CD4-positive, alpha-beta T cell treated with Interleukin-6 at 100 ng/mL for 8 hours (primary cell): ENCODE measurements at places on chromosomes 4 and X.
A peak's percentile ranks its signal among the peaks of the same experiment; 100 is the strongest.

GRCh38 chr4:124105212-124105611 is 607.3 kb downstream of the ANKRD50 start:
- no peak for DNase-seq

GRCh38 chr4:6857009-6857882 is 52.4 kb upstream of the TBC1D14 start:
- DNase-seq: no peak

GRCh38 chrX:119469313-119469635 is 1.0 kb downstream of the SLC25A5 start:
- DNase-seq: no peak

DNA sequence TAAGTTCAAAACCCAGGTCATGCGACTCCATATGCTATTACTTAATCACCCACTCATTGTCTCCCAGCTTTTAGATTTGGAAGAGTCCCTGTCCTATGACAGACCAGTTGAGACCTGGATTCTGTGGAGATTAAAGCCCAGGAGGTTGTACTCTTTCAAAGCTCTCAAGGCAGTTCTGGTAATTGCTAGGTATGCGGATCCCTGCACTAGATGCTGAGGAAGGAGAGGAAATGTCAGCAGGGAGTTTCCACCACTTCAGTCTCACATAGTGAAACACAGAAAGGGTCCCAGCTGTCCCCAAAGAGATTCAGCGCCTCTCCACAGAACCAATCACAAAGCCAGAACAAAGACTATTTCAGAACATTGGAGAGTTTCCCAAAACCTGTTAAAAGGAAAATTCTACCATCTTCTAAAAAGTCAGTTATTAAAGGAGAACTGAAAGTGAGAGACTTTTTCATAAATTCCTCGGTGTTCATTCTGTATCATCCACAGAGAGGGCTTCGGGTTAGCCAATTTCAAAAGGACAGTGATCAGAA is 53.4 kb downstream of the IRF2 start:
- DNase-seq: peak; percentile 18

DNA sequence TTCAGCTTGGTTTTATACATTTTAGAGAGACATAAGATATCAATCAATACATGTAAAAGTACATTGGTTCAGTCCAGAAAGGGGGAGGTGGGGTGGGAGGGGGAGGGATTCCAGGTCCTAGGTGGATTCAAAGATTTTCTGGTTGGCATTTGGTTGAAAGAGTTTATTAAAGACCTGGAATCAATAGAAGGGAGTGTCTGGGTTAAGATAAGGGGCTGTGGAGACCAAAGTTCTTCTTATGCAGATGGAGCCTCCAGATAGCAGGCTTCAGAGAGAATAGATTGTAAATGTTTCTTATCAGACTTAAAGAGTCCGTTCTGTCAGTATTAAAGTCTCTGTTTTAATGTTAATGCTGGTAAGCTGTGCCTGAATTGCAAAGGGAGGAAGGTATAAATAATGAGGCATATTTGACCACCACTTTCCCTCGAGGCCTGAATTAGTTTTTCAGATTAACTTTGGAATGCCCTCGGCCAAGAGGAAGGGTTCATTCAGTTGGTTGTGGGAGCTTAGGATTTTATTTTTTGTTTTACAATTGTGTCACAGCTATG is 169.9 kb downstream of the AASDH start:
- DNase-seq: no peak

GRCh38 chr4:126611900-126612299 is 1020.9 kb upstream of the INTU start:
- no peak for DNase-seq

- no peak for DNase-seq
Observed at GRCh38 chr4:41613386-41613785, 75.4 kb downstream of the LIMCH1 start.

DNA sequence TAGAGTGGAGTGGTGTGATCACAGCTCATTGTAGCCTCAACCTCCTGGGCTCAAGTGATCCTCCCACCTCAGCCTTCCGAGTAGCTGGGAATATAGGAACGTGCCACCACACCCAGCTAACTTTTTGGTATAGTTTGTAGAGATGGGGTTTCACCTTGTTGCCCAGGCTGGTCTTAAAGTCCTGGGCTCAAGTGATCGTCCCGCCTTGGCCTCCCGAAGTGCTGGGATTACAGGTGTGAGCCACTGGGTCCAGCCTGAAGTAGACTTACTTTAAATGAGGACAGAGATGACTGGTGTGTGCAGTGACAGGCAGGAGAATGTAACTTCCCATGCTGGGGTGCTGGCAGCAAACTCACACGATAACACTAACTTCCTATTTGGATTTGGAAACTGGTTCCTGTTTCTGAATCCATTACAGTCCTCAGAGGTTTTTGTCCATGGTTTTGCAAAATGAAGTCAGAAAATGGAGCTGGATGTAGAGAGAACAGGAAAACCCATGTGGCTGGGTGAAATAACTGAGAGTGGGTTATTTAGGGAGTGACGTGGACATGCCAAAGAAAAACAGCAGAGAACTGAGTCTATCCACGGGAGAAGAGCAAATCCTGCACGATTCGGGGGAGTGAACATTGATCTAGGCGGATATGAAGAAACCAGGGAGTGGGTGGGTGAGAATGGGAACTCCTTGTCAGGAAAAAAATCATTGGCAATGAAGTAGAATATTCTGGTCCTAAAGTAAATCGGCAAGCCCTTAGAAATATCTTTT is 95.6 kb downstream of the GATB start:
- DNase-seq: no peak

GRCh38 chr4:93396272-93396671 is 432.3 kb upstream of the ATOH1 start:
- no peak for DNase-seq
